Stimulated activated CD8-positive, alpha-beta memory T cell treated with anti-CD3 and anti-CD28 coated beads, Interleukin-7, amount 100 ng/mL, for 1 hour (primary cell): ENCODE measurements at places on chromosomes 12 and 14.

DNA sequence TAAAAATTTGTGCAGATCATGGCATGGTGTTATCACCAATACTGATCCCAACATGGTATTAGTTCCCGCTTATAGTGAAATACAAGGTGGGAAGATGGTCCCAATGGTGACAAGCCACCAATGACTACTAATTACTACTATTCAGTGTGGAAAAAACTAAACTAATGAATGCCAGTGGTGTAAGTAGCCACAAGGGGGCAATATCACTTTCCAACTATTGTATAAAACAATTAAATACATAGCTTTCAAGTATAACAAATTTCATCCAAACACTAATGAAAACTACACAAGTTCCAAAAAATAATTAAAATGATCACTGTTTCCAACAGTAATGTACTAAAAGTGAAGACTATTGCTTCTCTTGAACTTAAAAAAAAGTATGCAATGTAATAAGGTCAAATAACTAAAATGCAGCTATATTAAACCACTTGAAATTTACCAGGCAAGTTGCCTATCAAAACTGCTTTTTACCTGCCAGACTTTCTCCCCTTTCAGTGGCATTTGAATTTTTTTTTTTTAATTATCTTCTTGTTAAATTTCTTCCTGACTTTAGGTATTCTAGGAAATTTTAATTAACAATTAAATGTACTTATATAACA lies 58.0 kb downstream of the PAPLN start:
- no peak for DNase-seq

GRCh38 chr12:118035190-118036041 lies 18.9 kb downstream of the RFC5 start:
- no peak for DNase-seq

DNA sequence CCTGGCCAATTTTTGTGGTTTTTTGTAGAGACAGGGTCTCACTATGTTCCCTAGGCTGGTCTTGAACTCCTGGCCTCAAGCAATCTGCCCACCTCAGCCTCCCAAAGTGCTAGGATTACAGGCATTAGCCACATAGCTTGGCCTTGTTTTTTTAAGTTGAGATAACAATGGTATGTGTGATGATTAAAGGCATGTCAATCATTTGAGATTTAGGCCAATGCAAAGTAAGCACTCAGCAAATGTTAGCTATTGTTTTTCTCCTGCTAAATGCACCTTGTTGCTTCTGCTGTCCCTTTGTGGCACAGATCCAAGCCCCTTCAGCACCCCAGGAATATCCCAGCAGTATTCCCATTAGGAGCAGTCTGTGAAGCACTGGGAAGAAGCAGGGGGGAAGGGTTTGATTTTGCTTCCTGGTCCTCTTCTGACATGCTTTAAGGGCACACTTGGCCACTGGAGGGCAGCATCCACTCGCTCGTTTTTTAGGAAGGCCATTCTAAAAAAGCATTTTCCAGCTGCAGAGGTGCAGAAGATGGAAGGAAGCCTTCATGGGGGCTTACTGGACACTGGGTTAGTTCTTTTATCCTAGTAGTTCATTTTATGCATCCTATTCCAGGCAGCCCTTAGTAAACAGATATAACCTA lies 70.2 kb upstream of the ZFP36L1 start:
- DNase-seq, result peak; percentile 38

GRCh38 chr14:23816371-23816770 lies 137.2 kb upstream of the DHRS4 start:
- no peak for DNase-seq

DNA sequence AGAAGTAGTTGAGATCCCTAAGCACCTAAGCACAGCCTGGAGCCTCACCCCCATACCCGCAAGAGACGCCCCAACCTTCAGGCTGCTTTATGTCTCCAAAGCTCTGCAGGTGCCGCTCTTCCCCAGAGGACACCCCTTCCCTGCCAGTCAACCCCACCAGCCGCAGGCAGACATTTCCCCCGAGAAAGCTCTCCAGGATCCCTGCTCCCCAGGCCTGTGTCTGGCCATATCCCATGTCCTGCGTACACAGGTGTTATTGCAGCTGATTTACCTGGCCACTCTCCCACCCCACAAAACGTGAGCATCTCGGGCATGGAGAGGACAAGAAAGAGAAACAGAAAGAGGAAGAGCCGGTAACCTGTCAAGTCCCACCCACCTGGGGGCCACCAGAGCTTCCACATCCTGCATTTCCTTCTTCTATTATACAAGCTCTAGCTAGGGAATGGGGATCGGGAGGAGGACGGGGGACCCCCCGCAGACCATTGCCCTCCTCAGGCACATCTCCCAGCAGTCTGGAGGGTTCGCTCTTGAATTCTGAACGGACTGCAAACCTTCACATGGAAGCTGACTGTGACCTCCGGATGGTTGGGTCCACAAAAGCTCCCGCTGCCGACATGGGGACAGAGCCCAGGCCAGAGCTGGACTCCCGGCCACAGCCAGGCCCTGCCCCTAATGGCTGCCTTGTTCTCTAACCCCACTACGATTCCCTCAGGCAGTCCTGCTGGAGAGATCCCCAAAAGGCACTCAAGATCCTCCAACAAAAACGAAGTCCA lies 17.6 kb downstream of the CCDC88C start:
- DNase-seq, result no peak

- DNase-seq, result no peak
Observed at GRCh38 chr14:54462048-54462447, 20.9 kb upstream of the CNIH1 start.

- DNase-seq, result no peak
Observed at GRCh38 chr14:63863004-63863403, 10.2 kb downstream of the SYNE2 start.

DNA sequence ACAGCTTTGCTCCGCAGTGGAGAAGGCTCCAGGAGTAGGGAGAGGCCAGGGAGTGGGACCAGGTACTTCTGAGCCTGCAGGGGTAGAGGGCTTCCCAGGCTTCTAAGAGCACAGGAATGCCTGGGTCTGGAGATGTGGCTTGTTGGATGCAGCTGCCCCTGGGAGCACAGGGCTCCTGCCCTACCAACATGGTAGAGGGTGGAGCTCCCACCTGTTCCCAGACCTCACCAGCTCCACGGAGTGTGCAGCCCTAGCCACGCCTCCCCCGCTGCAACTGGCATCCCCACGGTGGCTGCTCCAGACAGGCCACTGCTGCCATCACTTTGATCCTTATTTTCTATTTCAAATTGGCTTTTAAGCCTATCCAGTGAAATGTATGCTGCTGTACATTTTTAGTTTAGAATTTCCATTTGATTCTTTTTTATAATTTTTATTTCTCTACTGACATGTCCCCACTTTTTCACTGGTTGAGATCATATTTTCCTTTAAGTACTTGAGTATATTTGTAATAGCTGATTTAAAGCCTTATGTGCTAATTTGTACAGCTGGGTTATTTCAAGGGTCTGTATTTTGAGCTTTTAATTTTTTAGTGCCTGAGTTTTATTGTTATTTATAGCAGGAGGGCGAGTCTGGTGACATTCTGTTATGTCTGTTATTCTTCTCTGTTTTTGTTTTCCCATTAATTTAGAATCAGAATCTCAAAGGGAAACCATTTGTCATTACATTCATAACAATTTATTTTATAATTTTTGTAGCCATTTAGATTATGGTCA lies 78.0 kb downstream of the DERA start:
- DNase-seq, result no peak

- no peak for DNase-seq
Observed at GRCh38 chr14:54591461-54591860, 24.5 kb downstream of the SAMD4A start.

- DNase-seq, result no peak
Observed at GRCh38 chr12:5524769-5525436, 93.0 kb downstream of the NTF3 start.

DNA sequence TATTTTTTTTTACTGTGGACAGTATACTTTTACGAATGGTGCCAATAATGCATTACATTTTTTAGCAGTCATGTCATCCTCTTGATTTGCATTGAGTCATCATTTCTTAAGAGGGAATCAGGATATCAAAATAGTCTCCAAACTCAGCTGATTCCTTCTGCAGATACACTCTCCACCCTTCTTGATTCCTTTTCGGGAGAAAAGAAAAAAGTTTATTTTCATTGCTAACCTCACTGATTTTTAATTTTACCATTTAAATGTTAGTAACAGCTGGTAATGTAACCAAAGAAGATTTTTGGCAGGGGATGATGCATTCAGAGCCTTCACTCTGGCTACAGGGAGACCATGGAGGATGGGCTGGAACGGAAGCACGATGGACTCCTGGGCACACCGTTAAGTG lies 47.5 kb downstream of the MRPL42 start:
- DNase-seq, result no peak

GRCh38 chr14:21104448-21105060 lies 3.7 kb downstream of the TMEM253 start:
- no peak for DNase-seq

GRCh38 chr12:110858848-110859247 lies 12.1 kb downstream of the CCDC63 start:
- DNase-seq, result no peak

- DNase-seq, result no peak
Observed at GRCh38 chr12:50923361-50924130, 28.8 kb upstream of the HIGD1C start.

DNA sequence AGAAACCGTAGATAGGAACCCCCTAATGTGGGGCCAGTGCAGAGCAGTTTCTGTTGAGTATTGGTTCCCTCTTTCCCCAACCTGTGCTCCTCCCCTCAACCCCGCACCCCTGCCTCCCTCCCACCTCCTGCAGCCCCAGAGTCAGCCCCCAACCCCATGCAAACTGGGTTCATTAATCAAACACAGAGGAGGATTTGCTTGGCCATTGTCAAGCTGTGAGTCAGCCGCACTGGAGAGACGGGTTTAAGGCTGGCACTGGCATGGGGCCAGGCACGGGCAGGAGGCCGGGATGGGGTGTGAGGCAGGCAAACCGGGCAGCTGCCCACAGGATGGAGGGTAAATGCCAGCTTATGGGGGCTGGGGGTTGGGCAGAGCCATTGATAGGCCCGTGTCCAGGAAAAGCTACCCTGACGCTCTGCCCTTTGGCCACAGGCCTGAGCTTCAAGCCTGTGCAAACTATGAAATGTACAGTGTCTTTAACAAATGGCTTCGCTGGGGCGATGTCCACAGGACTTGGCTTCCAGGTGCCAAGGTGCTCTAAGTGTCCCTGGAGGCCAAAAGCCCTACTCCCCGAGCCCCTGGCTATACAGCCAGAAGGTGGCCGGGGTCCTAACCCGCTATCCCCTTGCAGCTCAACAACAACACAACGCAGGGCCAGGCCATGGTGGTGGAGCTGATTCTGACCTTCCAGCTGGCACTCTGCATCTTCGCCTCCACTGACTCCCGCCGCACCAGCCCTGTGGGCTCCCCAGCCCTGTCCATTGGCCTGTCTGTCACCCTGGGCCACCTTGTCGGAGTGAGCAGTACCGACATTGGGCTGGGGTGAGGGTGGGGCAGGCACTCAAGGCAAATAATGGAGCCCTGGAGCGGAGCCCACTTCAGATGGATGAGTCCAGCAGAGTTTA lies 1.4 kb downstream of the AQP5 start:
- no peak for DNase-seq

GRCh38 chr12:124557518-124558223 lies 9.7 kb downstream of the NCOR2 start:
- no peak for DNase-seq

DNA sequence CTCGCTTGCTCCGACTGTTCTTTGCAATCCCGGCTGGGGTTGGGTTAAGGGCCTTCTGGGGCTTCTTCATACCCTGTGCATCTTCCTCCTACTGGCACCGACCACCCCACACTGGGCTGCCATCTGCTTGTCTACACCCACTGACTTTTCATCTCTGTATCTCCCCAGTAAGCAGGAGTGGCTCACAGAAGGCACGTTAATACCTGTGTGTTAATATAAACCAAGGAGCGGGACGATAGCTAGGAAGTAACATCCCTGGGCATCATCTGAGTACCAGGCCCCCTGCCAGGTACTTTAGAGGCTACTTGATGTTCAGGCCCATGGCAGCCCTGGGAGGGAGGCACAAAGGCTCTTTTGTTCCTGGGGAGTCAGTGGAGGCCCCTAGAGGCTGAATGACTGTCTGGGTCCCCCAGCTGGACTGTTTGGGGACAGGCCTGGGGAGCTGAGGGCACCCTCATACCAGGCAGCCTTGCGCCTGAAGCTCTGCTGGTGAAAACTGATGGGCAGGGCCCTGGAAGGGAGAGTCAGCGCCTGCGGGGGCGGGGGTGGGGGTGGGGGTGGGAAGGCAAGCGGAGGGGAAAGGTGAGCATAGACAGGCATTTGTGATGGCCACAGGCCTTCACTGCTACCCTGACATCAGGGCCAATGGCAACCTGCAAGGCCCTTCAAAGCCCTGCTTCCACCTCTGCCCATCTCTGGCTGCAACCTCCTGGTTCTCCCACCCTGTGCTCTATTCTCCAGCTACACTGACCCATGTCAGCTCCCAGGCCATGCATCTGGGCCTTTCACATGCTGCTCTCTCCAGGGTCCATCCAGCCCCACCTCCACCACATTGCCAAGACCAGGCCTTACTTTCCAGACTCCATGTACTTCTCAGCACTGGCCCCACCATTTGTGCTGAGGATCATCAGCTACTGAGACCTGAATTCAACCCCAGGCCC lies 34.2 kb upstream of the DEGS2 start:
- DNase-seq, result no peak

DNA sequence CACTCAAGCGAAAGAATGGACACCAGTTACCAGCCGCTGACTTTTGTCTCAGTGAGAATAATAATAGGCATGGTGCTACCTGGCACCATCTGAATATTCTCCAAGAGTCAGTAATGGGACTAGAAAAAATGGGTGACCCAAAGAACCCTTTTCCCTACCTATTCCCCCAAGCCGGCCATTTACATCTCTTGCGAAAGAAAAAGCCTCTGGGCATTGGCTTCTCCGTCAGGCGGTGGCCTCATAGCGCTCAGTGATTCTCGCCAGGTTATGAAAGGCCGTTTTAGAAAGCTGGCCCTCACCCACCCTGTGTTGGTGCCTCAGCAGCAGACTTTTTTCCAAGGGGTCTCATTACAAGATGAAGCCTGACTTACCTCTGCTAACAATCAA lies 523 bp upstream of the SLC6A15 start:
- no peak for DNase-seq

DNA sequence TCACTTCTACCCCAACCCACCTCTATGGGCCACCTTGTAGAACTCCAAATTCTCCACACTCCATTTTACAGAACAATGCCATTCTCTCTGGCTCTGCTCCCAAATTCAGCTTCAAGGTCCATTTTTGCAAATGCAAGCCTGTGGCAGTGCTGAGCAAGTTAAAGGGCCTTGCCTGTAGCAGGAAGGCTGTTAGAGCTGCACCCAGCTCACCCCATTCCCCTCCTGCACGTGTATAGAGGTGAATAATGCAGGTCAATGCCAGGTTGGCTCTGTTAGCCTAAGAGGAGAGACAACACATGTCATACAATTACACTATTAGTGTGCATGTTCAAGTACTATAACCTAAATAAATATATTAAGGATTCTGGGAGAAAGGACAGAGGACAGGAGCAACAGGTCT lies 120.4 kb downstream of the TBX5 start:
- no peak for DNase-seq

- DNase-seq, result no peak
Observed at GRCh38 chr12:108712165-108712924, 19.0 kb downstream of the CORO1C start.

DNA sequence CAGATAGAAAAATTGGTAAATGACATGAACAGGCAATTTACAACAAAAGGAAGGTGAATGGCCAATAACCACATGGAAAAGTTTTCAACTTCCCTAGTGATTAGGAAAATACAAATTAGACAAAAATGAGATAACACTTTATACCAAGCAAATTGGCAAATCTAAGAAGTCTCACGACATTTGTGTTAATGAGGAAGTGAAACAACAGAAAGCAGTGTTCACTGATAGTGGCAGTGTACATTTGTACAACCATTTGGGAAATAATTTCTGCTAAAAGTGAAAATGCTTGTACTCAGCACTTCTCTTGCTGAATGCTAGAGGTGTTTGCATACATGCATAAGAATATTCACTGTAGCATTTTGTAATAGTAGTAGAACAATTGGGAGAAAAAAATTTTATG lies 126.6 kb downstream of the LLPH start:
- DNase-seq, result no peak
